ENCODE measurements at places on chromosomes 13 and 19. TPM values are rescaled to one million over a fixed set of nuclear protein-coding genes. Genes with fewer than 3 reads are reported as not detected.

MIER2 gene
- total RNA-seq, result 35.9 TPM

DNA sequence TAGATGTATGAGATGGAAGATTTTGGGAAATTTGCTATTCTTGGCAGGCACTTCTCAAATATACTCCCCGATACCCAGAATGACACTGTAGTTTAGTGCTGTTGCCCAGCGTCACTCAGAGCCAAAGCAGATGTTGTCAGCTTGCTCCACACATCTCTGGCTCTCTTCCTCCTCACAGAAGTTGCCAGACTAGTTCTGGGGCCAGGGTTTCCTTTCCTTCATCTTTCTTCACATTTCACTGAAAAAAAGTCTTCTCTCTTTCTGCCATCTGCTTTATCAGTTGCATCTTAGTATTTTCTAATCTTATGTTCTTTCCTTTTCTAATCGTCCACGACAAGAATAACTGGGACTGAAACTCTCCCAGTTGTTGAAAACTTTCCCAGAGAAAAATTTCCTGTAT, 251.4 kb downstream of the RGCC start:
- H3K27me3 ChIP-seq, result no peaks in the 10 kb centered on the region
- no peaks in the 10 kb centered on the region for H3K36me3 ChIP-seq
- peaks cover 8% of the 10 kb centered on the region for H3K4me1 ChIP-seq
- H3K4me3 ChIP-seq, result no peak overlapping the region

DNA sequence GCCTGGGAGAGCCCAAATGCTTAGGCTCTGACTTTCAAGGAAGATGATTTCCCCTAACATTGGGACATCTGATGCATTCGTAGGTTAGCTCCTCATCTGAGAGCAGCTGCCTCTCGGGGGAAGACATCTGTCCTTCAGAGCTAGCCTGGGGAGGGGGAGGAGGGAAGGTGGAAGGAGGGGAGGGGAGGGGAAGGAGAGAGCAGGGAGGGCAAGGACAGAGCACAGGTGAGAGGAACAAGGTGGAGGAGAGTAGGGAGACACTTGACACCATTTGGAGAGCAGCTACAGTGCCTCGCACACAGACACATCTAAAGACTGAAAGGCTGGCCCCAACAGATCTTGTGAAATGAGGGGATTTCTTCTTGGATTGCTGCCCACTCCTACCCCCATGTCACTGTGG, 103.8 kb downstream of the ZDHHC20 start:
- no peak for DNase-seq
- H3K4me1 ChIP-seq, result no peaks in the 10 kb centered on the region
- H3K4me3 ChIP-seq, result no peak overlapping the region
- H3K27ac ChIP-seq, result no peak overlapping the region

GRCh38 chr19:690203-690602, 5.0 kb downstream of the PRSS57 start:
- H3K36me3 ChIP-seq, result no peaks in the 10 kb centered on the region
- no peak overlapping the region for H3K4me3 ChIP-seq
- H3K27me3 ChIP-seq, result no peaks in the 10 kb centered on the region
- H3K27ac ChIP-seq, result no peak overlapping the region
- peaks cover 8% of the 10 kb centered on the region for H3K4me1 ChIP-seq

DNA sequence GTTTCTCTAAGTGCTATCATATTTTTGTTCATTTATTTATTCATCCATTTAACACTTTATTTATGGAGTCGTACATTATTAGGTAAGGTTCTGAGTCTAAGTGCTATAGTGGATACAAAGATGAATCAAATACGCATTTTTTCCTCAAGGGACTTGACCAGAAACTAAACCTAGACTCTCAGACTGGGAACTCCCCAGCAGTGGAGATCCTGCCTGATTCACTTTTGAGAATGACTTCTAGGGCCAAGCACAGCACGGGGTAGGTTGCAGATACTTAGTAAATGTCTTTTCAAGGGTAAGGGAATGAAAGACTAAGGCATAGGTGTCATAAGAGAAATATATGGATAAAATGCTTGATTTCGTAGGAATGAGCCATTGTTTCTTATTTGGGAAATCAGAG, 7.2 kb downstream of the DNAJC15 start:
- H3K36me3 ChIP-seq, result peaks cover 21% of the 10 kb centered on the region
- no peaks in the 10 kb centered on the region for H3K27me3 ChIP-seq
- DNase-seq, result no peak
- no peak overlapping the region for H3K27ac ChIP-seq
- no peak overlapping the region for H3K4me3 ChIP-seq

ZNF324B gene
- total RNA-seq, result 8.2 TPM

GRCh38 chr19:3338541-3339181, 27.7 kb upstream of the NFIC start:
- no peak overlapping the region for H3K27ac ChIP-seq
- peaks cover 32% of the 10 kb centered on the region for H3K4me1 ChIP-seq
- no peak overlapping the region for H3K4me3 ChIP-seq
- no peak for DNase-seq
- H3K36me3 ChIP-seq, result no peaks in the 10 kb centered on the region

DNA sequence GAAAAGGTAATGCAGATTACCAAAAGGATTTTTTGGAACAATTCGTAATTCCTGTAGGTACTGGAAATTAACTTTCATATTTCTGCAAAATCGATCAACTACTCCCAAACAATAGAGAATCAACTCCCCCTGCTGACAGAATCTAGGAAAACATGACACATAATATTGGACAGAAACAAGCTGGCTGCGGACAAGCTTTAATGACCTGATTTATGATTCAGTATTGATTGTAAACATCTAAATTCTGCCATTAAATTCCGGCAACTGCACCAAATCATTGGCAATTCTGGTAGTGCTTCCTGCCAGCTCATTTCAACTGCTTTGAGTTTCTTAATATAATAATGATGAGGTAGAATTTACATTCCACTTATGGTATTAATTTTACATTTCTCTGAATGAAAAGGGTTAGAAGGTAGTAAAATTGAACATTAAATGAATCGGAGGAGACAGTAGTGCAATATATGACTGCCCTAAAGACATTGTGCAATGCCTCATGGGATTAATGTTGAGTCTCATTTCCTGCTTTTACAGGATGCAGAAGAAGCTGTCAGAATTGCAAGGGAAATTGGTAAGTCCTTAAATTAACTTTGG, 146.5 kb downstream of the PCCA start:
- peak overlapping the region; percentile 26 for H3K4me3 ChIP-seq
- H3K36me3 ChIP-seq, result peaks cover 10% of the 10 kb centered on the region
- H3K4me1 ChIP-seq, result peaks cover 24% of the 10 kb centered on the region

DNA sequence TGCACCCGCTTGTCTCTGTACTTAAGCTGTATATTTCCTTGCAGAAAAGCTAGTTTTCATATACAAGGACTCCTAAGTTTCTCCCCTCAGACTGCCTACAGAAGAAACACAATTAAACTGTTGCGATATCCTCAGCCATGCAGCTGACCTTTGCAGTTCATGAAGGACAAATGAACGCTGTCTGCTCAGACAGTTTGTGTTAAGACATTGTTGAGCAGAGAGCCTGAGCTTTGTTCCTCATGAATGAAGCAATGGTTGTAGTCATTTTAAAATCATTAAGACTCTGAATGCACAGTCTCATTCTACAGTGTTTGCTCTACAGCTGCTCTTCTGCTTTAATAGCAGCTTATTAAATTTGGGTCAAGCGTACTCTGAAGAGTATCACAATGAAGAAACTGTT, 23.2 kb upstream of the MAB21L1 start:
- no peak overlapping the region for H3K4me3 ChIP-seq
- peaks cover 9% of the 10 kb centered on the region for H3K4me1 ChIP-seq
- no peak for DNase-seq
- peaks cover 5% of the 10 kb centered on the region for H3K36me3 ChIP-seq

DNA sequence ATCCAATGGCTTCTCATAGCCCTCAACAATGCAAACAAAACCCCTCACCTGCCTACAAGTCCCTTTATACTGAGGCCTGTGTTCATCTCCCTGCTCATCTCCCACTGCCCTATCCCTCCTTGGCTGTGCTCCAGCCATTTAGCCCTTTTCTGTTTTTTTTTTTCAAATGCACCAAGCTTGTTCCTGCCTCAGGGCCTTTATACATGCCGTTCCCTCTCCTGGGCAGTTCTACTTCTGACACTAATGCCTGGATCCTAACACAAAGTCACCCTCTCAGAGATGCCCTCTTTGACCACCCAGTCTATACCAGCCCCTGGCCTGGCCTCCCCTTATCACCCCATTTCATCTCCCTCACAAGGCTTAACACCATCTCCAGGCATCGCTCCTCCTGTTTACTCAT, 26.9 kb downstream of the ZNF574 start:
- no peak for DNase-seq
- H3K4me3 ChIP-seq, result no peak overlapping the region
- H3K27me3 ChIP-seq, result peaks cover 5% of the 10 kb centered on the region
- H3K4me1 ChIP-seq, result no peaks in the 10 kb centered on the region

DNA sequence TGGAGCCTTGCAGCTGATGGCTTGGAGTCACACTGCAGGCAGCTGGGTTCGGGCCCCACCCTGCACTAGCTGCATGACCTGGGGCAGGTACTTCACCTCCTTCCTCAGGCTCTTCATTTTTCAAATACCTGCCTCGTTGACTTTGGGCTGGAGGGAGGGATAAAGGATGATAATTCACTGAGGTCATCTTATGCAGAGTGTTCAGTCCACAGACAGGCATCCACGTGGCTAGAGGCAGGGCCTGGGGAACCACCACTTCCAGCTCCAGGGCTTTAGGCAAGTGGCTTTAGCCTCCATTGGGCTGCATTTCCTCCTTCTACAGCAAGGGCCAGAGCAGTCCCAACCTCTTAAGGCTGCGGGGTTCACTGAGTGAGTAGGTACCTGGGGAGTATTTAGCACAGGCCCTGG, 84.8 kb downstream of the SIPA1L3 start:
- H3K4me3 ChIP-seq, result no peak overlapping the region
- no peaks in the 10 kb centered on the region for H3K27me3 ChIP-seq
- H3K27ac ChIP-seq, result no peak overlapping the region
- DNase-seq, result no peak
- peaks cover 25% of the 10 kb centered on the region for H3K4me1 ChIP-seq

RNASEH2B gene
- total RNA-seq, result 20.0 TPM

SLC17A7 gene
- 0.34 TPM for total RNA-seq

- DNase-seq, result no peak
- peak overlapping the region; percentile 92 for H3K4me3 ChIP-seq
- peaks cover 13% of the 10 kb centered on the region for H3K36me3 ChIP-seq
Observed at GRCh38 chr19:39407660-39408391, 1.2 kb downstream of the ZFP36 start.

WDR87 gene
- not detected for total RNA-seq

- H3K27ac ChIP-seq, result peak overlapping the region; percentile 98
- H3K4me3 ChIP-seq, result peak overlapping the region; percentile 49
- peaks cover 29% of the 10 kb centered on the region for H3K36me3 ChIP-seq
- peaks cover 66% of the 10 kb centered on the region for H3K4me1 ChIP-seq
- no peaks in the 10 kb centered on the region for H3K27me3 ChIP-seq
Observed at GRCh38 chr13:110387451-110388107, 80.5 kb downstream of the COL4A2 start.

LGI4 gene
- 0.32 TPM for total RNA-seq

NLRP11 gene
- not detected for total RNA-seq

KCNC3 gene
- total RNA-seq, result 1.1 TPM

DNA sequence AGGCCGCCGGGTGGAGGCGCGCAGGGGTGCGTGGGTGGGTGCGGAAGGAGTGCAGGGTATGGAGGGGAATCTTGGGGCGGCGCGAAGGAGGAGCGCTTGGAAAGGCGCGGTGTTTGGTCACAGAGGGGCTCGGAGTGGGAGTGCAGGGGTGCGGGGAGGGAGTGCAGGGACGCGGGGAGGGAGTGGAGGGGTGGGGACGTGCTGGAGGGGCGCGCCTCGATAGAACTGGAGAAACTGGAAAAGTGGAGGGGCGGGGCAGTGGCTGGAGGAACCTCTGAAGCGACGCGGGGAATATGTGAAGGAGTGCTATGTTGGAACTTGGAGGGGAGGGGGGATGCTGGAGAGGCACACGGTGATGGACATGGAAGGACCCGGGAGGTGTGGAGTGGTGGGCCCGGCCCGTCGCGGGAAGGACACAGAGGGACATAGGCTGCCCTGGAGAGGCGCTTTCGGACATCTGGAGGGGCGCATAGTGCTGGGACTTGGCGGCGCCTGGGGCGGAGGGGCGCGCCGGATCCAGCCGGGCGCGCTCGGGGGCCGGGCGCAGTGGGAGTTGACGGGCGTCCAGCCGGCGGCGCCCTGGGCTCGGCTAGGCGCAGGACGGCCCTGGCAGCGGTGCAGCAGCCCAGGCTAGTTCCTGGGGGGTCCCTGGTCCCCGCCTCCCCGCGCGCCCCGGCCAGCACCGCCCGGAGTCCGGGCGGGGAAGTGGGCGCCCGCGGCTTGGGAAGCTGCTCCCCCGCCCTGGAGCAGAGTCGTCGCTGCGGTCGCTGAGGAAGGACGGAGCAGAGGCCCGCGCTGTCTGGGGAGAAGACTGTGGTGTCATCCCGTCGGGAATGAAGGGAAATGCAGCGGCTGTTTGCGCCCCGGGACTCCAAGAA, 20.8 kb upstream of the SGCG start:
- H3K4me3 ChIP-seq, result peak overlapping the region; percentile 84
- peaks cover 12% of the 10 kb centered on the region for H3K4me1 ChIP-seq
- no peak overlapping the region for H3K27ac ChIP-seq
- peaks cover 14% of the 10 kb centered on the region for H3K27me3 ChIP-seq
- no peaks in the 10 kb centered on the region for H3K36me3 ChIP-seq

GRCh38 chr19:38004521-38005223, 97.7 kb downstream of the SIPA1L3 start:
- no peak overlapping the region for H3K4me3 ChIP-seq
- no peaks in the 10 kb centered on the region for H3K36me3 ChIP-seq
- peaks cover 11% of the 10 kb centered on the region for H3K4me1 ChIP-seq
- H3K27ac ChIP-seq, result no peak overlapping the region
- peak; percentile 90 for DNase-seq
- no peaks in the 10 kb centered on the region for H3K27me3 ChIP-seq

GRCh38 chr19:45826934-45827333, 11.8 kb upstream of the RSPH6A start:
- H3K27me3 ChIP-seq, result no peaks in the 10 kb centered on the region
- peaks cover 23% of the 10 kb centered on the region for H3K4me1 ChIP-seq
- H3K4me3 ChIP-seq, result peak overlapping the region; percentile 28
- H3K36me3 ChIP-seq, result peaks cover 59% of the 10 kb centered on the region
- peak overlapping the region; percentile 74 for H3K27ac ChIP-seq

- no peaks in the 10 kb centered on the region for H3K36me3 ChIP-seq
- DNase-seq, result no peak
- H3K27ac ChIP-seq, result no peak overlapping the region
- no peaks in the 10 kb centered on the region for H3K27me3 ChIP-seq
- peaks cover 16% of the 10 kb centered on the region for H3K4me1 ChIP-seq
Observed at GRCh38 chr13:106594980-106595379, 27.0 kb upstream of the ARGLU1 start.

GRCh38 chr13:37495046-37495445, 103.5 kb downstream of the POSTN start:
- no peak overlapping the region for H3K4me3 ChIP-seq
- no peak for DNase-seq
- peaks cover 49% of the 10 kb centered on the region for H3K4me1 ChIP-seq
- H3K27me3 ChIP-seq, result no peaks in the 10 kb centered on the region
- no peaks in the 10 kb centered on the region for H3K36me3 ChIP-seq
- peak overlapping the region; percentile 35 for H3K27ac ChIP-seq

GRCh38 chr19:10549733-10550132, 6.0 kb downstream of the ATG4D start:
- H3K4me3 ChIP-seq, result no peak overlapping the region
- no peaks in the 10 kb centered on the region for H3K27me3 ChIP-seq
- no peak overlapping the region for H3K27ac ChIP-seq
- peaks cover 29% of the 10 kb centered on the region for H3K36me3 ChIP-seq

Data from osteocyte (in vitro differentiated cells).